ENCODE measurements at places on chromosomes 12 and 14. TPM values are rescaled to one million over a fixed set of nuclear protein-coding genes. Genes with fewer than 3 reads are reported as not detected.

DNA sequence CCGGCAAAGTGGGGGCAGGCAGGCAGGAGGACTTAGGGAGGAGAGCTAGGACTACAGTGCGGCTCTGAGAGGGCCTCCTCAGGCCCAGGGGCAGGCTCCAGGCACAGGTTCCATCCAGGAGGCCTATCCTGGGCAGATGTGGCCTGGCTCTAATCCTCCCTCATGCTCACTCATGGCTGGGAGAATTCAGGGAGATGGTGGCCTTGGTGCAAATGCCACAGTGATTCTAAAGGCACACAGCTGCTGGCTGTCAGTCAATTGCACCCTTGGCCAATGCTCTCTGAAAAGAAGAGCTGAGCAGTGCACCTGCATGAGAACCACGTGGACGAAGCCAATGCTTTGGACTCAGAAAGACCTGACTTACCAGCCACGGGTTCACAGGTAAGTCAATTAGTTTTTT, 89.6 kb downstream of the C12orf75 start:
- no peaks in the 10 kb centered on the region for H3K36me3 ChIP-seq
- peaks cover 11% of the 10 kb centered on the region for H3K4me1 ChIP-seq
- H3K4me3 ChIP-seq = no peak overlapping the region
- no peak for DNase-seq
- H3K27ac ChIP-seq = no peak overlapping the region

- H3K4me3 ChIP-seq = peak overlapping the region; percentile 18
- H3K27ac ChIP-seq = no peak overlapping the region
- peaks cover under 1% of the 10 kb centered on the region for H3K4me1 ChIP-seq
- peak; percentile 43 for DNase-seq
- no peaks in the 10 kb centered on the region for H3K36me3 ChIP-seq
Measured at GRCh38 chr14:21796916-21797315, 123.3 kb upstream of the OR4E1 start.

- no peaks in the 10 kb centered on the region for H3K4me1 ChIP-seq
- H3K4me3 ChIP-seq = no peak overlapping the region
- no peak overlapping the region for H3K27ac ChIP-seq
Measured at GRCh38 chr12:126384026-126384564, 1318.9 kb downstream of the AACS start.

- H3K27ac ChIP-seq = no peak overlapping the region
- DNase-seq = no peak
- no peaks in the 10 kb centered on the region for H3K27me3 ChIP-seq
- H3K4me3 ChIP-seq = no peak overlapping the region
- peaks cover 22% of the 10 kb centered on the region for H3K36me3 ChIP-seq
- H3K4me1 ChIP-seq = no peaks in the 10 kb centered on the region
Measured at GRCh38 chr12:3632754-3633153, 120.2 kb downstream of the CRACR2A start.

- H3K36me3 ChIP-seq = peaks cover 10% of the 10 kb centered on the region
- peaks cover 3% of the 10 kb centered on the region for H3K4me1 ChIP-seq
- no peak for DNase-seq
- no peak overlapping the region for H3K27ac ChIP-seq
- no peak overlapping the region for H3K4me3 ChIP-seq
Measured at GRCh38 chr14:105005929-105006830, 14.7 kb downstream of the CDCA4 start.

The PTGER2 gene
- total RNA-seq = 19.9 TPM

DNA sequence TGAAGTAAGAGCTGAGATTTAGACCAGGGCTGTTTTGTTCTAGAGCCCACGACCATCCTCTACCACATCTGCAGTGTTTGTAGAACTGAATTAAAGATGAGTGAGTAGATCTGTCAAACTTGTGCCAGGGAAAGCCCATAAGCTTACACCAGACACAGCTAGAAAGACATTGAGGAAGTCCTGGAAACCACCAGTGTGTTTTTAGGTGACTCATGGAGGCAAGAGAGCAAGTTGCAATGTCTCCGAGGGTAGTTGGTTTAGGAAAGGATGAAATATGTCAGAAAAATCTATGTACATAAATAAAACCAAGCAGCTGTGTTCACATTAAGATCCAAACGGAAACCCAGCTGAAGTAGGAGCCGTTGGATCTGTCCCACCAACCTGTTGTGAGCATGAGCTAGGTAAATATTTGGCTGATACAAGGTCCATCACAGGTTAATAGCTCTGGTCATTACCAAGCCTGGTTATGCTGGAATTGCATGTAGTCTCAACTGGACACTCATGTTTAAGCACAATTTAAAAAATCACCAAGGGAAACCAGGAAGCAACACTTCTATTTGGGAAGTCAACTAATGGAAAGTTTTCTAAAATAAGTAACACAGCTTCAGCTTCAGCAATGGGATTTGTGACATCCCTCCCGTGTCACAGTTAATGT, 49.9 kb upstream of the PLEKHG3 start:
- peak overlapping the region; percentile 28 for H3K27ac ChIP-seq
- H3K4me1 ChIP-seq = peaks cover 13% of the 10 kb centered on the region
- H3K4me3 ChIP-seq = no peak overlapping the region
- DNase-seq = peak; percentile 16
- H3K36me3 ChIP-seq = no peaks in the 10 kb centered on the region

DNA sequence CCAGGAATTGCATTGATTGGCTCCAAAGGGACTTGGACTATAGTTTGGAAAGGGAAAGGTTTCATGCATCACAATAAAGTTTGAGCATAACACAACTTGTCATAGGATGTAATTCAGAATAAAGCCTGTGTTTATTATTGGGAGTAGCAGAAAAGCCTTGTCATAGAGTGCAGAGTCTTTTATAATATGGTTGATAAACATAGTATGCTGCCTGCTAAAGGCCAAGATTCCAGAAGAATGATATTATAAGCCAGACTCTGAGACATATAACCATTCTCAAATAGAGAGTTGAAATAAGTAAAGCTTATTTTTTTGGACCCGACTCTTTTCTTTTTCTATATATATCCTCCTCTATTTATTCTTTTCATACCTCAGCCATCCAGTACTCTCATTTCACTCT, 207.3 kb downstream of the LRIG3 start:
- no peak overlapping the region for H3K4me3 ChIP-seq
- no peak overlapping the region for H3K27ac ChIP-seq
- no peaks in the 10 kb centered on the region for H3K4me1 ChIP-seq
- no peaks in the 10 kb centered on the region for H3K36me3 ChIP-seq
- no peak for DNase-seq

The AQP6 gene
- not detected for total RNA-seq

The WBP11 gene
- total RNA-seq = 130 TPM

GRCh38 chr12:11812586-11813437, 163.3 kb downstream of the ETV6 start:
- H3K27me3 ChIP-seq = no peaks in the 10 kb centered on the region
- no peak overlapping the region for H3K27ac ChIP-seq
- peaks cover 29% of the 10 kb centered on the region for H3K4me1 ChIP-seq

DNA sequence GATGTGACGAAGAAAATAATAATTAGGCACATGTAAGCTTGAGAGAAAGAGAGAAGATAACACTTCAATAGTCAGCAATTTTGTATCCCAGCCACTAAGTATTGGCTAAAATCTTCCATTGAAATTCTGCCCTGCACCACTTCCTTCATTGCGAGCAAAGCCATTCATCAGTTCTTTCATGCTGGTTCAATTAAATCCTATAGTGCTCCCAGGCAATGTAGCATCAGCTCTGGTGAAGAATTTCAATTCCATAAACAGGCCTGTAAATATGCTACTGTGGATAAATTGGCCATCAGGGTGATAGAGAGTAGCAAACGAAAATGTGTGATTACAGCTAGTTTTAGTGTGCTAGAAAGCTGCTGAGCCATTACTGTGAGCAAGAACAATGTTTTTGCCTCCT, 24.7 kb downstream of the RPL10L start:
- no peaks in the 10 kb centered on the region for H3K27me3 ChIP-seq
- H3K36me3 ChIP-seq = no peaks in the 10 kb centered on the region
- no peak overlapping the region for H3K27ac ChIP-seq
- H3K4me1 ChIP-seq = no peaks in the 10 kb centered on the region

DNA sequence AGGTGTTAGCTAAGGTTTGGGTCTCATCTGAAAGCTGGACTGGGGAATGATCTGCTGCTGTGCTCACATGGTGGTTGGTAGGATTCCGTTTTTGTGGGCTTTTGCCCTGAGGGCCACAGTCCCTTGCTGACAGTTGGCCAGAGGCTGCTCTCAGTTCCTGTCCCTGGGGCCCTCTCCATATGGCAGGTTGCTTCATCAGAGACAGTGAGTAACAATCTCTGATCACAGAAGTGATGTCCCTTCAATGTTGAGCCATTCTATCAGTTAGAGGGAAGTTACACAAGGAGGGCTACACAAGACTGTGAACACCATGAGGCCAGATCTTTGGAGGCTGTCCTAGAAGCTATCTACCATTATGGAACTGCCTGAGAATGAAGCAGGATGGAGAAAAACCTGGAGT, 137.2 kb downstream of the AACS start:
- H3K27me3 ChIP-seq = peaks cover 16% of the 10 kb centered on the region
- no peak for DNase-seq
- H3K27ac ChIP-seq = no peak overlapping the region
- H3K4me1 ChIP-seq = no peaks in the 10 kb centered on the region

DNA sequence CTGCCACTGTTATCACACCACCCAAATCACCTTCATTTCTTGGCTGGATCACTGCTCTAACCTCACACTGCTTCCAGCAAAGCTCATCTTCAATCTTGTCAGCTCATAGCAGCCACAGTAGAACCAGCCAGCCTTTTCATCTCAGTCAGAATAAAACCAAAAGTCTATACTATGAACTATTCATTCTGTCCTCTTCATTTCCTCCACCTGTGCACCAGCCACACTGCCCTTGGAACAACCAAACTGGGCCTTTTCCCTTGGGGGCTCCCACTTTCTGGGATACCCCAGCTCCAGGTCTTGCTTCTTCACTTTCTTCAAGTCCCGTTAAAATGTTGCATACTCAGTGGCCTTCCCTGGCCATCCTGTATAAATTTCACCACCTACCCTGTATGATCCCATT, 234.4 kb upstream of the DAAM1 start:
- no peak overlapping the region for H3K4me3 ChIP-seq
- DNase-seq = no peak
- no peak overlapping the region for H3K27ac ChIP-seq
- H3K4me1 ChIP-seq = peaks cover 3% of the 10 kb centered on the region
- H3K36me3 ChIP-seq = no peaks in the 10 kb centered on the region

The SNRNP35 gene
- total RNA-seq = 25.4 TPM

DNA sequence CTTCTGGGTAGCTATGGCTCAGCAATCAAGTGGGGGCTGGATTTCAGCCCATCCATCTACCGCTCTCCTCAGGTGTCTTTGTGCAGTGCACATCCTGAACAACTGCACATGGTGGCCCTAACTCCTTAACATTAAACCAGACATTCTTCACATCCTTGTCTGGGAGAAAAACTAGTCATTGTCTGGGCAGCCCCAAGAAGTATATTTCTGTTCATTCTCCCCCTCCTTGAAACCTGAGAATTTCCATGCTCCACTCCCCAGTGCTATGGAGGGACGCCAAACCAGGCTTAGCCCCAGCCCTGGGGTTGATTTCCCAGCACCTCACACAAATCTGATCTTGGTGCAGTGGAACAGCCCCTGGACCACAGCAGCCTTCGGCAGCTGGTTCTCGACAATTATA, 13.4 kb downstream of the MYL2 start:
- no peak overlapping the region for H3K27ac ChIP-seq
- no peak overlapping the region for H3K4me3 ChIP-seq
- peaks cover 7% of the 10 kb centered on the region for H3K27me3 ChIP-seq
- no peaks in the 10 kb centered on the region for H3K36me3 ChIP-seq
- no peaks in the 10 kb centered on the region for H3K4me1 ChIP-seq

The SERPINA1 gene
- total RNA-seq = 1.0 TPM

The DIO3 gene
- not detected for total RNA-seq

DNA sequence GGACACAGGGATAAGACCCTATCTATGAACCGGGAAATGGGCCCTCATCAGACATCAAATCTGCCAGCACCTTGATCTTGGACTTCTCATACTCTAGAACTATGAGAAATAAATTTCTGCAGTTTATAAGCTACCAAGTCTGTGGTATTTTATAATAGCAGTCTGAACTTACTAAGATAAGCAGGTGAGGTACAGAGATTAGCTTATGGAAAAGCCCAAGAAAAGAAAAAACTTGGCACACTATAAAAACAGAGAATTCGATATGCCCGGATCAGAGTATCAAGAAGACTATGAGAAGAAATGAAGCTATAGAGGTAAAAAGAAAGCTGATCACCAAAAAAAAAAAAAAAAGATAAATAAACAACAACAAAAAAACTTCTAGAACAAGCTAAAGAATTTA, 52.6 kb downstream of the EEA1 start:
- no peak overlapping the region for H3K27ac ChIP-seq
- no peak overlapping the region for H3K4me3 ChIP-seq
- peaks cover 23% of the 10 kb centered on the region for H3K4me1 ChIP-seq
- peaks cover 33% of the 10 kb centered on the region for H3K36me3 ChIP-seq

DNA sequence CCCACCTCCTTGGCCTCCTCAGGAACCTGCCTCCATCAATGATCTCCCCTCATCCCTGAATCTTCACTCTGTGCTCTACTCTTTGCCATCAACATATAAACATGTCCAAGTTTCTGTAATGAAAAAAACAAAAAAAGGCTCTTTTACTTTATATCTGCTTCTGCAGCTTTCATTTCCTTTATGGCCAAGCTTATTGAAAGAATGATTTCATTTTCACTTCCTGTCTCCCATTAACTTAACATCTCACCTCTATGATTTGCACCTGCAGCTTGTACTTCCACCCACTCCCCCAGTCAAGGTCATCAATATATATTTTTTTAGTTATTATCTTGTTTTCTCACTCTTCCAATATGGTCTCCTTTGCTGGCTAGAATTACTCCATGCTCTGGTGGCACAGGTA, 15.6 kb upstream of the RNU6-7 start:
- H3K36me3 ChIP-seq = no peaks in the 10 kb centered on the region
- H3K27me3 ChIP-seq = peaks cover 8% of the 10 kb centered on the region
- no peak overlapping the region for H3K4me3 ChIP-seq
- no peak for DNase-seq

DNA sequence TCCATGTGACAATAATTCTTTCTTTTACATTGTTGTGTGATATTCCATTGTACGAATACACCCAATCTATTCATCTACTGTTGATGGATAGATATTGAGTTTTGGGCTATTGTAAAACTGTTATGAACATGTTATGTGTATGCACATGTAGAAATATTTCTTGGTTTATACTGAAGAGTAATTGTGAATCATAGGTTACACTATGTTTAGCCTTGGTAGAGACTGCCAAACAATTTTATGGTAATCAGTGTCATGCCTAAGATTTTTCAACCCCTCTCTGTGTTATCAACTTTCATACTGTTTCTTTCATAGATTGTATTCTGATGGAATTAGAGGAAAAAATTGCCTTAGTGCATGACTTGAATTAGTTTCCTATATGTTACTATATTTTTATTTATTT, 39.5 kb downstream of the FRMD6 start:
- H3K4me1 ChIP-seq = no peaks in the 10 kb centered on the region
- H3K27me3 ChIP-seq = peaks cover 6% of the 10 kb centered on the region
- no peaks in the 10 kb centered on the region for H3K36me3 ChIP-seq
- H3K4me3 ChIP-seq = no peak overlapping the region

The CLEC7A gene
- not detected for total RNA-seq

The SCNN1A gene
- total RNA-seq = 2.3 TPM

The GALNT8 gene
- 0.60 TPM for total RNA-seq

- no peaks in the 10 kb centered on the region for H3K4me1 ChIP-seq
- H3K27ac ChIP-seq = no peak overlapping the region
- peaks cover 13% of the 10 kb centered on the region for H3K36me3 ChIP-seq
Measured at GRCh38 chr12:88052686-88053085, 23.5 kb upstream of the C12orf50 start.

The ABCC9 gene
- total RNA-seq = not detected
